ENCODE measurements at places on chromosomes 7 and 10. TPM values are rescaled to one million over a fixed set of nuclear protein-coding genes. Genes with fewer than 3 reads are reported as not detected.
A peak's percentile ranks its signal among the peaks of the same experiment; 100 is the strongest.

Gene TMEM196
- total RNA-seq: not detected

DNA sequence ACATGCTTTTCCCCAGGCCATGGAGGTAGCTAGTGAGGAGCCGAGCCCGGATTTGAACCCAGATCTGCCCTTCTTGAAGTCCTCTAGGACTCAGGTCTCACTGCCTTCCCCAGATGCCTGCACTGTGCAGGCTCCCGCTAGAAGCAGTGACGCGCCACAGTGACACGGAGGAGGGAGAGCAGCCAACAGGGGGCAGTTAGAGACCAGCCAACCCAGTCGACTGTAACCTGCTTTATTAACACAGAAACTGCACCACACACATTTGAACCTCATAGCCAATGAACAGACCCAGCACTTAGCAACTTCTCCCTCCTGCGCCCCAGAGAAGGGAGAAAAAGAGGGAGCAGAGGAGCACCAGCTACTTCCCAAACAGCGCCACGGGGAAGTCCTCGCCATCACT lies 27.4 kb downstream of the PILRA start:
- no peak for DNase-seq

- no peak for DNase-seq
Measured at GRCh38 chr7:98697485-98698240, 80.6 kb downstream of the NPTX2 start.

Gene TDRD1
- not detected for total RNA-seq

DNA sequence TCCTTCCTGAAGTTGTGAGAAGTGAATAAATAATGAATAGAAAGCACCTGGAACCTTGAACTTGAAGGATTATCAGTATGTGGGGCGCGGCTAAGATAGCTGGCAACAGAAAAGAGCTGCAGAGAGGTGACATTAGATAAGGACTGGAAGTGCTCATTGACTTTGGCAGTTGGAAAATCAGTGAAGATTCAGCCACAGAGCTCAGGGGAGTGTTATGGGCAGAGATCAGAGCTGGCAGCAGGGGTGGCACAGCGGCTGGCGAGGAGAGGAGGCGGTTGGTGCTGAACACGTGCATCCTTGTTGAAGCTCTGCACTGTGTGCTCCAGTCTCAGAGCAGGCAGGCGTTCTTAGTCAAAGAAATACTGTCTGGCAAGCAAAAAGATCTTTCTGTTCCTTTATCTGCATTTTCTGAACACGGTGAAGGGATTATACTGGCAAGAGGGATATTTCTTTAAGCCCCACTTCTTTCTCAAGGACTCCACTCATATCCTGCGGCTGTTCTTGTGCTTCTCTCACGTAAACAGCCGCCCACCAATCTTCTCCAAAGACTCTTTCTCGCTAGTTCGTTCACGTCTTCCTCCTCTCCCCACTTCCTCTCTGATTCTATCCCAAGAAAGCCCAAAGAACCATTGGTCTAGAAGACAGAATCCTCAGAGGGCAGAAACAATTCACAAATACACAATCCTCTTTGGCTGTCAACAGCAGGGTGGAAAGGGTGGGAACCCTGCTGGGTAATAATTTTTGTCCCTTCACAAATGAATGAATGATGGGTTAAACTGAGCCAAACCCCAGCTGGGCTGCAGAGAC lies 38.6 kb upstream of the ADD3 start:
- no peak for DNase-seq

Gene CCDC3
- 1.8 TPM for total RNA-seq

Gene SYCE1
- total RNA-seq: not detected

DNA sequence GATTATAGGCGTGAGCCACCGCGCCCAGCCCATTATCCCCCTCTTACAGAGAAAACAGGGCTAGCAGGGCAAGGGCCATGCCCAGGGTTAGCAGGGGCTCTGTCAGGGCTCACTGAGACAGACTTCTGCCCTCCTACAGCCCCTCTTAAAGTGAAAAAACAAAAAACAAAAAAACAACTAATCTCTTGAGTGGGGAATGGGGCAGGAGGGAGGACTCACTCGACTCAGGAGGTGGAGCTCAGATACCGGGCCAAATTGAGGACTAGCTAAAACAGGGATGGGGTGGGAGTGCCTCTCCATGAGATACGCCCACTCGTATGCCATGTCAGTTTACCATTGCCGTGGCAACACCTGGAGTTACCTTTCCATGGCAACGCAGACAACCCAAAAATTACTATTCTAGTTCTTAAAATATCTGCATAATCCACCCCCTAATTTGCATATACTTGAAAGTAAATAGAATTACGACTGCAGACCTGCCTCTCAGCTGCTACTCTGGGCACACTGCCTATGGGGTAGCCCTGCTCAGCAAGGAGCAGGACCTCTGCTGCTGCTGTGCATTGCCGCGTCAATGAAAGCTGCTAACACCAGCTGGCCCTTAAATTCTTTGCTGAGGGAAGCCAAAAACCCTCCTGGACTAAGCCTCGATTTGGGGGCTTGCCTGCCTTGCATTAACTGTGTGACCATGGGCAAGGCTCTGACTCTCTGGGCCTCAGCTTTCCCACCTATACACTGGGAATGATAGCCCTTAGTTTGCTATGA lies 13.4 kb downstream of the SSC4D start:
- DNase-seq: no peak

GRCh38 chr7:115491744-115492380 lies 538.7 kb downstream of the TFEC start:
- no peak for DNase-seq

Gene NFE2L3
- total RNA-seq: 80.3 TPM

GRCh38 chr10:97543025-97543546 lies 29.5 kb upstream of the ANKRD2 start:
- peak; percentile 85 for DNase-seq

GRCh38 chr7:51023547-51023946 lies 240.9 kb upstream of the GRB10 start:
- no peak for DNase-seq

Gene SCART1
- 0.44 TPM for total RNA-seq

DNA sequence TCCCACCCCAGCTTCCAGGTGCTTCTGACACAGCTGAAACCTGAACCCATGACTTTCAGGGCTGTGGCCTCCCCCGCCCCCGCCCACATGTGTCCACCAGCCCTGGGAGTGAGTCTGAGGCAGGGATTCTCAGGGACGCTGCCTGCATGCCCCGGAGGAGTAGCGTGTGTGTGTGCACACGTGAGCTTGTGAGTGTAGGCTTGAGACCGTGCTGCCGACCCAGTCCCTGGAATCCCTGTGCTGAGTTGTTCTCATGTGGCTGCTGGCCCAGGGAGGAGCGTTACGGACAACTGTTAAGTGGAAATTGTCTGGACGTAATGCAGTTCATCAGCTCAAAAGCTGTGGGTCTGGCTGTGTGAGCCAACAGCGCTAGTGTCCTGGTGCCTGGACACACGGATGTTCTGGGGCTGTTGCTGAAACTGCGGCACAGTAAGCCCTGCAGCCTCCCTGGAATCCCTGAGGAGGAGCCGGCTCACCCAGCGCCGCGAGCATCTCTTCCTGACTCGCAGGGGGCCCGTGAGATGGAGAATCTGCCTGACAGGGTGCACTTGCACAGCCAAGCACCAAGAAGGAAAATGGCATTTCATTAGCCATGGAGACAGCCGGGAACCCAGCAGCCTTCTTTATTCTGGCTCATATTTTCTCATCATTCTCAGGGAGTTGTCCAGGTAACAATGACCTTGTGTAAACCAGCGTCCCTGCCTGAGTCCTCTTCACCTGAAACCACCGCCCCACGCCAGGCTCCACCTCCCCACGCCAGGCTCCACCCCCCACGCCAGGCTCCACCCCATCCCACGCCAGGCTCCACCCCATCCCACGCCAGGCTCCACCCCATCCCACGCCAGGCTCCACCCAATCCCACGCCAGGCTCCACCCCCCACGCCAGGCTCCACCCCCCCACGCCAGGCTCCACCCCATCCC lies 603.9 kb downstream of the PTPRN2 start:
- DNase-seq: no peak

DNA sequence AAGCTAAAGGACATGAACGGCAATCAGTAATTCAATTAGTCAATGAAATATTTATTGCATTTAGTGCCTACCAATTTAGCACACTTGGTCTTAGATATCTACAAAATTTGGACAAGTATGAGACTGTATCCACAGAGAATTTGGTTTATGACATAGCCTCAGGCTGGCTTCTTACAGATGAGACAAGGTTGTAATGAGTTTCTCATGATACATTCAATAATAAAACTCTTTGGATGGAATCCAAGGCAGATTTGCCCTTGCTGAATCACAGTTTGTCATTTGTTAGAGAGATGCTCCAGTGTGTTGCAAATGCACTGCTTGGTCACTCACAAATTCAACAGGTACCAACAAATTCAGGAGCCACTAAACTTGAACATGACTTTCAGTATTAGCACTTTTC lies 162.5 kb downstream of the GPR37 start:
- no peak for DNase-seq

Gene ACHE
- 2.0 TPM for total RNA-seq

Gene PPP1R17
- not detected for total RNA-seq

- DNase-seq: no peak
Measured at GRCh38 chr10:29039677-29040189, 249.1 kb upstream of the LYZL1 start.

- DNase-seq: no peak
Measured at GRCh38 chr7:102169651-102170392, 116.8 kb upstream of the SH2B2 start.

- DNase-seq: no peak
Measured at GRCh38 chr10:10156917-10157600, 860.6 kb upstream of the CELF2 start.

- DNase-seq: no peak
Measured at GRCh38 chr10:29595636-29596225, 39.0 kb downstream of the SVIL start.

DNA sequence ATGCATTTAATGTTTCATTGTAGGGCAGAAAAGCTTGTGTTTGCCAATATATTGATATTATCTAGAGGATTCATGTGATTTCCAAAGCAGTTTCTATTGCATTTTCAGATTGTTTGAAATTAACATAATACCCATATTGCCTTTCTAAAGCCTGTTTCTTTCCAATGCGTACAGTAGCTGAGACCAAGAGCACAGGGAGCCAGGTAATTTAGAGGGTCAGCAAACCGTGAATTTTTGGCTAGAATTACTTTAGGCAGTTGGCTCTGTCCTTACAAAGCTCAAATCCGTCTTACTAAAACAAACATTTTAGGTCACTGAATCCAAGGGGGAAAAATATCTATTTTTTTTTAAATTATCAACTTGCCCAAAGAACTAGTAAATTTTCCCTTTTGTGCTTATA lies 604.9 kb upstream of the ADARB2 start:
- DNase-seq: no peak

GRCh38 chr10:121069061-121069850 lies 218.1 kb downstream of the WDR11 start:
- no peak for DNase-seq

Gene RP9
- total RNA-seq: 10.2 TPM

- DNase-seq: no peak
Measured at GRCh38 chr7:13989126-13989948, at the start of gene ETV1. Gene ETV1 (minus strand): TSS chr7:13989666. CDS start chr7:13989052, 614 bp downstream.

- no peak for DNase-seq
Measured at GRCh38 chr7:106015381-106016218, 52.5 kb downstream of the CDHR3 start.

DNA sequence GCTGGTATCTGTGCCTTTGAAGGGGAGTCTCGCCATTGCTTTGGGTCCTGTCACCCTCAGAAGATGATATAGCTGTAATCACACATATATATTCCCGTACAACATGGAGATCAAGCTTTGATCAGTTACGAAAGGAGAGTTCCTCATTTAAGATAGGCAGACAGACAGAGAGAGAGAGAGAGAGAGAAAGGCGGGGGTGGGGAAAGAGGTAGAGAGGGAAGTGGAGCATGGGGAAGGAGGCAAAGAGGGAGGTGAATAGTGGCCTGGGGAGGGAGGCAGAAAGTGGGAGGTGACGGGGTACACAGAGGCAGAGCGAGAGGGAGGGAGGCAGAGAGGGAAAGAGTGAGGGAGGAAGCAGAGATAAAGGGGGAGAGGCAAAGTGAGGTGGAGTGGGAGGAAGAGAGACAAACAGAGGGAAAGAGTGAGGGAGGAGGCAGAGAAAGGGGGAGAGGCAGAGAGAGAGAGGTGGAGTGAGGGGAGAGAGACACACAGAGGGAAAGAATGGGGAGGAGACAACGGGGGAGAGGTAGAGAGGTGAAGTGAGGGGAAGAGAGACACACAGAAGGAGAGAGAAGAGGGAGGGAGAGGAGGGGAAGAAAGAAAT lies 44.6 kb upstream of the C1QL3 start:
- DNase-seq: no peak

DNA sequence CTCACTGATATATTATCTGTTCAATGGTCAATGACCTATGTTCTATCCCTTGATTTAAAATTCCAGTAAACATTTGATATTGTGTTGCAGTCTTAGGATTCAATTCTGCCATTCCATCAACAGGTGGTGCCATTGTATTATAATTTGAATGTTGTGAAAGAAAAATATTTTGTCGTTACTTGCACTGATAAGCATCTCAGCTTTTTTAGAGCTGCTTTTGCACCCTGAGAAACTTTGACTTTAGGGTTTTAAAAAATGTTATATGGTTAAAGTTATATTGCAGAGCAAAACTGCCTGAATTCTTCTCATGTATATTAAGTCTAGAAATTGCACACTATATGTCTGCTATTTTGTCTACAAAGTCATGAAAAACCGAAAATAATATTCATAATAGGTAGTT lies 18.8 kb upstream of the MINDY3 start:
- DNase-seq: peak; percentile 45

All from glomerular endothelial cell (primary cell).